ENCODE measurements at places on chromosomes 1 and 21.

DNA sequence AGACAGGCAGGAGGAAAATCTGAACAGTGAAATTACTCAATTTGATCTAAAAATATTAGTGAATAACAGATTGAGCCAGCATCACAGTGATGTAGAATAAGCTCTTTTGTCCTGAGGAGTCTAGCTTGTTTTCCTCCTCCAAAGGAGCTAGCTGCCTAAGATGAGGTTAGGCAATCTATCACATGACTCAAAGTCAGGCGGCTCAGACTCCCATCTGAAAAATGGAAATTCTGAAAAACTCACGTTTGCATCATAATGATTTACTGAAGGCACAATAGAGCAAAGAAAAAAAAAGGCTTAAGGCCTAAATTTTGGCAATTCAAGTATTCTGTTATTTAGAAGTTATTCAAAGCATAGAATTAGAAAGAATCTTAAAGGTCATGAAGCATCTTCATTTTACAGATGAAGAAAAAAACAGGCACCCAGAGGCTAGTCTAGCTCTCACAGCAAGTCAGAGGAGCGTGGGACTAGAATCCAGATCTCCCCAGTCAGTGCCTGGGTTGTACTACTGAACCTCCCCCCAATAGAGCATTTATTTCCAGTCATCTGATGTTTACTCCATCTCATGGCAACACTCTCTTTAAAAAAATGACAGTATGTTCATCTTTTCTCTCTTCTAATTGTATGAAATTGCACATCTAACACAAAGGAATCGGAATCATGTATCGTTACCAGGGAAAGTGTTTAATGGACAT lies 62.5 kb upstream of the ATF3 start:
- DNase-seq, result no peak

GRCh38 chr1:211638246-211638645 lies 37.2 kb downstream of the NEK2 start:
- DNase-seq, result no peak

GRCh38 chr1:48955774-48956173 lies 179.1 kb upstream of the BEND5 start:
- DNase-seq, result no peak

DNA sequence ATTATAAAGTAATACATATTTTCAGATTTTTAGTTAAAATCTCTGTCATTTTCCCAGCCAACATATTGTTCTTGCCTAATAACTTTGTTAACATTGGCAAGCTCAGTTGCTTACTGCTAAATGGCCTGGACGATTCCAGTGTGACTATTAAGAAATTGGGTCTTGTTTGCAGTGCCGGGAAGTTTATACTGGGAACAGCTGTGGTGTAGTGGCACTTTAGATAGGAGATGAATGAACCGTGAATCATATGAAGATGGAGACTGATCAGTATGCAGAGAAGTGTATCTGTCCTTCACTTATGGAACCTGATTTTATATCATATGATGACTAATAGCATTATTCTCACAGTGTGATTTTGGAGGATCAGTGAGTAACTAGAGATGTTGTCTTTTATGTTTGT lies 3.3 kb downstream of the CHRM3 start:
- no peak for DNase-seq

GRCh38 chr21:38733972-38734546 lies 71.7 kb upstream of the ETS2 start:
- DNase-seq, result peak; percentile 84

DNA sequence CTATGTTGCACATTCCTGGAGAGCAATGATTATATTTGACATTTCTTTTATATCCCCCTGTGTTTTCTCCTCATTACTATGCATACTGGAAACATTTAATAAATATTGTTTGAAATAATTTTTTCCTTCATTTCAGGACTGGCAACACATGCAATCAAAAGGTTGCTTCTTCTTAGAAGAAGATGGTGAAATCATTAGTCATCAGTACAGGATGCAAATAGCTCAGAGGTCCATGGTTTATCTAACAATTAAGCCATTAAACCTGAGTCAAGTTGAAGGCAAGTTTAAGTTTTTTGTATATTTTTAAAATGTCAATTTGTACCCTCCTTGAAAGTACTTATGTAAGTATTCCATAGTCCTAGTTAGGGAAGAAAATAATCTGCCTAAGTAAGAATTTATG lies 22.5 kb downstream of the EFCAB7 start:
- DNase-seq, result no peak

- DNase-seq, result no peak
These were observed 77.0 kb downstream of the PGM1 start for GRCh38 chr1:63670164-63670563.

DNA sequence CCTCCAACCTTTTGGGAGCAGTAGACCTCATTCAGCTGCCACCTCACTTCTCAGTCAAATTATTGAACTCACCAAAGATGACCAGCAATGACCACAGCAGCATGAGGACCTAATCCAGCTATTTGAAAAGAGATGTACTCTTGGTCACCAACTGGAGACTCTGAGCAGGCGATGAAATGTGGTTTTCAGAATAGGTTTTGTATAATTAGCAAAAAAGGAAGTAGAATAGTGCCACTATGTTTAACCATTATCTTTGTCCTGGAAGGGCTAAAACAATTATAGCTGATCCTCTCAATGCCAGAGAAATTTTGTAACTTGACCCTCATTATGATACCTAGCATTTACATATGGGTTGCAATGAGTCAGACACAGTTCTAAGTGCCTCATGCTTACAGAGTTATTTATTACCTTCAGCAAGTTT lies at the start of gene FCRL2:
TSS of gene FCRL2 (minus strand) at position 162 of the 421 bp plus-strand sequence. CDS start at position 103, 59 bp downstream.
- no peak for DNase-seq

DNA sequence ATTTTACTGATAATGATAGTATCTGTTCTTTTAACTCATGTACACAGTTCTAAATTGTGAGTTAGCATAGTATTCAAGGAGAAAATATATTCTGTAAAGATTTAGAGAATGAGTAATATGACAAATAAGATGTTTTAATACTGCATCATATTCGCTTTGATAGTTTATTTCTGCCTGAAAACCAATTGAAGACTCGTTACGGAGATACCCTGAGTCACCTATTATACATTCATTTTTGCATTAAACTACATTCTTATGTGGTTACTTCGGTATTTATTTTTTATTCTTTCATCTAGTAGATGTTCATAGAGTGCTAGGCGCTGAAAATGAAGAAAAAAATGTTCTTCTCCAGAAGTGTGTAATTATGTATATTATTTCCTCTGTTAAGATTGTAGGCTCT lies 5.3 kb downstream of the UHMK1 start:
- DNase-seq, result no peak

DNA sequence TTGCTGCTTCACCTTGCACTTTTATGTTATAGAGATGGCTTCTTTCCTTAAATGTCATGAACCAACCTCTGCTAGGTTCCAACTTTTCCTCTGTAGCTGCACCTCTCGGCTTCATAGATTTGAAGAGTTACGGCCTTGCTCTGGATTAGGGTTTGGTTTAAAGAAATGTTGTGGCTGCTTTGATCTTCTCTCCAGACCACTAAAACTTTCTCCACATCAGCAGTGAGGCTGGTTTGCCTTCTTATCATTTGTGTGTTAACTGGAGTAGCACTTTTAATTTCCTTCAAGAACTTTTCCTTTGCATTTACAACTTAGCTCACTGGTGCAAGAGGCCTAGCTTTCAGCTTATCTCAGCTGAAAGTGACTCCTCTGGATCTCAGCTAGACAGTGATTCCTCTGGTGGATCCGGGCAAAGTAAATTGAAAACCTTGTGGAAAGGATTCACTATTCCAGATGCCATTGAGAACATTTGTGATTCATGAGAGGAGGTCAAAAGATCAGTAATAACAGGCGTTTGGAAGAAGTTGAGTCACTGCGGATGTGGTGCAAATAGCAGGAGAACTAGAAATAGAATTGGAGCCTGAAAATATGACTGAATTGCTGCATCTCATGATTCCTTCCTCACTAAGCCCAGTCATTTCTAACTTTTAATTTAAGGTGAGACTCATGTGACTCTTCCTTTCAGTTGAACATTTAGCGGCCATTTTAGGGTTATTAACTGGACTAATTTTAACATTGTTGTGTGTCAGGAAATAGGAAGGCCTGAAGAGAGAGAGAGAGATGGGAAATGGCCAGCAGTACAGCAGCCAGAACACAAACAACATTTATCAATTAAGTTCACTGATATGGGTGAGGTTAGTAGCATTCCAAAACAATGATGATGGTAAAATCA lies 16.2 kb upstream of the RGS1 start:
- no peak for DNase-seq

GRCh38 chr1:9882296-9882944 lies 27.6 kb downstream of the CTNNBIP1 start:
- DNase-seq, result no peak

GRCh38 chr1:236332092-236332758 lies 50.5 kb upstream of the ERO1B start:
- DNase-seq, result no peak

DNA sequence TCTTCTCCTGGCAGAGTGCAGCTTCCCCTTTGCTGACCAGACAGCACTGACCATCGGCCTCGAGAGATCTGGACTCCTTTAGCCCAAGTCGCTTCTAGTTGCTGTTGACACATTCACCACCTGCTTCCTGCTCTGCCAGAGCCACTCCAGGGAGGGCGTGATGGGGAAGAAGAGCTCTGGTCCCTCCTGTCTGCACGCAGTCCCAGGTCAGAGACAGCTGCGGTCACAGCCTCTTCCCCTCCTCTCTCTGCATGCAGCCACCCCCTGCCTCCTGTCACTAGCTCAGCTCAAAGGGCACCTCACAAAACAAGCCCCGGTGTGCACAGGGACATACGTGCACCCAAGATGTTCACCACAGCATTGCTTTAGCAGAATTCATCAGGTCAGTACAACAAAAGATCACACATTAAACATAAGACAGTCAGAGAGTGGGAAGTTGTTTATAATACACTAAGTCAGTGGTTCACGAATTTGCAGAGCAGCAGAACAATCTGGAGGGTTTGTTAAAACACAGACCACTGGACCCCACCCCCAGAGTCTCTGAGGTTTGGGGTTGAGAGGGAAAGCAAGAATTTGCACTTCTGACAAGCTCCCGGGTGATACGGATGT lies 132.9 kb downstream of the SYF2 start:
- peak; percentile 87 for DNase-seq

GRCh38 chr1:22112554-22112953 lies 30.3 kb downstream of the WNT4 start:
- DNase-seq, result no peak

DNA sequence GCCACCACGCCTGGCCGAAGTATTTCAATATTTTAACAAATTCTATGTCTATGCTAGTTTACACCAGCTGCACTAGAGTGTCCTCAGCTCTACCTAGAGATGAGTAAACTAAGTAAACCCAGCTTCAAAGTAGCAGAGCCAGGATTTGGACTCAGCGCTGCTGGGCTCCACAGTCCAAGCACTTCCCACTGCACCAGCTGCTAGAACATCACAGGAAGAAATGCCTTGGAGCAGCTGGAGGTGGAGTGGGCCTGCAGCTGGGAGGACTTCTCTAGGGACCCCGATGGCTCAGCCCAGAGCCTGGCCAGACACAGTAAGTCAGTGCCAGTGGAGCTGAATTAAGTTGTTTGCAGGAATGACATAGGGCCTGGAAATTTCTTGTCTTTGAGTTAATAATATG lies 10.2 kb upstream of the SMIM12 start:
- DNase-seq, result no peak

- no peak for DNase-seq
These were observed 1.0 kb downstream of the ST6GALNAC5 start for GRCh38 chr1:76868154-76868882.

DNA sequence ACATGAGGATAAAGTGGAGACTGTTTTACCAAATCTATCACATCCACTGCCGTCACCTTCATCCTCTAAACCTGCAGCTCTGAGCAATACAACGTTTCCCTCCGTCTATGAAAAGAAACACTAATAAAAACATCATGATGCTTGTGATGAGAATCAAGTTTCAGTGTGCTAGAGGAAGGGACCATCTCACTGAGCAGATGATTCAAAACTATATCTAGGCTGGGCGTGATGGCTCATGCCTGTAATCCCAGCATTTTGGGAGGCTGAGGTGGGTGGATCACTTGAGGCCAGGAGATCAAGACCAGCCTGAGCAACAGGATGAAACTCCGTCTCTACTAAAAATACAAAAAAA lies 14.7 kb upstream of the MYOM3 start:
- no peak for DNase-seq

DNA sequence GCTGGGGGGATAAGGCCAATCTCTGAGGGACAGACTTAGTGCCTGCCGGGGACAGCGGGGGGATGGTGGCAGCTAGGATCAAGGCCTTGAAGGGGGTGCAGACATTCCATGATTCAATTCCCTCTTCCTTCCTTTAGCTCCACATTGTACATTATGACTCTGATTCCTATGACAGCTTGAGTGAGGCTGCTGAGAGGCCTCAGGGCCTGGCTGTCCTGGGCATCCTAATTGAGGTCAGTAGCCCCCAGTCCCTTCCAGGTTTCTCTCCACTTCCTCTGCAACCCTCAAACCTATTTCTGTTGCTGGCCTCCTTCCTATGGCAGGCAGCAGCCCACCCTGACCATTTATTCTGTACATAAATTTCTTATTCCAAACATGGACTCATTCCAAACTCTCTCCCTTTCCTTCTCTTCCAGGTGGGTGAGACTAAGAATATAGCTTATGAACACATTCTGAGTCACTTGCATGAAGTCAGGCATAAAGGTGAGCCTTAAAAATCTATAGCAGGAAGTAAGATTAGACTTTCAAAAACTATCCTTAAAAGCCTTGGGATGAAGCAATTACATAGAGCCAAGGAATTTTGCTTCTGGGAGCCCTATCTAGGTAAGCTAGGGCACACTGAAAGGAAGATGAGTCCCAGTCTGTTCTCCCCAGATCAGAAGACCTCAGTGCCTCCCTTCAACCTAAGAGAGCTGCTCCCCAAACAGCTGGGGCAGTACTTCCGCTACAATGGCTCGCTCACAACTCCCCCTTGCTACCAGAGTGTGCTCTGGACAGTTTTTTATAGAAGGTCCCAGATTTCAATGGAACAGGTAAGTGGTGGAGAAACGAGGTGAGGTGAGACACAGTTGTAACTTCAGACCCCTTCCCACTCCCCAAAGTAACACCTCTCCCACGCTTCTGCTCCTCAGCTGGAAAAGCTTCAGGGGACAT lies 5.1 kb downstream of the CA14 start:
- no peak for DNase-seq

DNA sequence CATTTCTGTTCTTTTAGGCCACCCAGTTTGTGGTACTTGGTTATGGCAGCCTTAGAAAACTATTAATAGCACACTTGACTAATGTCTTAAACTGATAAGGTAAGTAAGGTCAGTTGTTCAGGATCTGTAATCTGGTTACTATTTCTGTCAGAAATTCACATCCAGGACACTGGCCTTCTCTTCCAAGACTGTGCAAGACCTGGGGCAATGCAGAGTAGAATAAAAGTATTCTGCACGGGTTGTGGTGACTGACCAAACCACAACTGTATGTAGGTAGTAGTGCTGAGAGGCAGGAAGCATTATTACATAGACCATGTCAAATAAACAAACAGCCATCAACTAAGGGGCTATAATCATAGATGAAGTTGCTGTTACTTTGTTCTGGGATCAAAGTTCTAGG lies 46.7 kb downstream of the WARS2 start:
- no peak for DNase-seq

- no peak for DNase-seq
These were observed 252.9 kb downstream of the DYRK1A start for GRCh38 chr21:37619464-37619974.

- DNase-seq, result no peak
These were observed 34.0 kb upstream of the BEND5 start for GRCh38 chr1:48810740-48811139.

GRCh38 chr1:3063379-3064295 lies 5.4 kb upstream of the PRDM16 start:
- DNase-seq, result no peak

GRCh38 chr1:114671011-114671938 lies 1.4 kb upstream of the DENND2C start:
- DNase-seq, result no peak

GRCh38 chr1:211349741-211350140 lies 23.1 kb downstream of the TRAF5 start:
- no peak for DNase-seq

- DNase-seq, result no peak
These were observed 291.3 kb downstream of the NTNG1 start for GRCh38 chr1:107432108-107432507.
